Naive thymus-derived CD4-positive, alpha-beta T cell (primary cell): ENCODE measurements at places on chromosomes 12 and 14.

DNA sequence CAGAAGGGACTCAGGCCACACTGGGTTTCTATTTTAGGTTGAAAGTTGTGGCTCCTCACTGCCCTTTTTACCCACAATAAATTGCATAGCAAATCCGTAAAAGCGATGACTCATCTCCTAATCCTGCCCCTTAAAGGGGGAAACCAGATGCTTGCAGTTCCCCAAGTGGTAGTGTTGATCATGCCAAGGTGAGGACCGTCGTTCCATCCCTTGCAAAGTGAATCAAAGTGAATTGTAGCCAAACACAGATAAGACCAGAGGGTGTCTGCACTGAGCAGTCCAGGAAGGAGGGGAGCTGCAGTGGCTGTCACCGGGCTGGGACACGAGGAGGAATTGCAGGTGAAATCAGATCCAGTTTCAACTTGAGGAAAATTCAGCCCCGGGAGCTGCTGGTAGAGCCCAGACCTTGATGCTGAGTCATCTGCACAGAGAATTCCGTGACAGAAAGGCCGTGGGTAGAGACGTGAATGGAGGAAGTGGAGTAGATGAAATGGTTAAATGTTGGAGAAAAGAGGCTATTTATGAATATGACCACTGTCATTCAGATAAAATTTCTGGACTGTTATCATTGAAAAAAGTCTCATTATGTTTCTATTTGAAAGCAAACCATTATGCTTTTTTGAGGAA is 44.2 kb upstream of the MMP17 start:
- H3K27me3 ChIP-seq = no peaks in the 10 kb centered on the region
- H3K4me3 ChIP-seq = no peak overlapping the region
- H3K36me3 ChIP-seq = peaks cover 2% of the 10 kb centered on the region
- no peak for DNase-seq

DNA sequence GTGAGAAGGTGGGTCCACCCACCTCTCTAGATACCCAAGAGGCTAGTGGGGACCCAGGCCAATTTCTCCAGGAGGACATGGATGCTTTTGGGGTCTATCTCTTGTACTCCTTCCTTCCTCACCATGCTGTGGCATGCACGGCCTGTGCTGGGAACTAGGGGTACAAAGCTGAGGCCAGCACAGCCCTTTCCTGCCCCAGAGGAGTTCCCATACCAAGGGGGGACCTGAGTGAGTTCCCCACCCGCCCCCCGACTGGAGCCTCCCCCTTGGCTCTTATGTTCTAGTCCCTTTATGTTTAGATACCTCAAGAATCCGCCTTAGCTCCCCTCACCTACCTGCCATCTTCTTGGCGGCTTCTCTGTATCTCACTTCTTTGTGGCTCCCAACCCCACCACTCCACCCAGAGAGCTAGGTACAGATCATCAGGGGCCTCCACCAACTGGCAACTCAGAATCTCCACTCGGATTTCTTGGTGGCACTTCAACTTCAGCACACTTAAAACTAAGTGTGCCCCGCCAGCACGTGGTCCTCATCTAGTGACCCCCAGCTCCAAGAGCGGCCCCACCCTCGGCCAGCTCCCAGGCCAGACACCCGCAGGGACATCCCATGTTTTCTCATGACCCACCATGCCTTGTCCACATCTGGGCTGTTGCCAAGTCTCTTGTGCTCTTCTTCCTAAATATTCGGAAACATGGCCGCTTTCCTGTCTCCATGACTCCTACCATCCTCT is 115.2 kb upstream of the RTL1 start:
- H3K4me3 ChIP-seq = no peak overlapping the region
- H3K4me1 ChIP-seq = no peaks in the 10 kb centered on the region
- DNase-seq = no peak

DNA sequence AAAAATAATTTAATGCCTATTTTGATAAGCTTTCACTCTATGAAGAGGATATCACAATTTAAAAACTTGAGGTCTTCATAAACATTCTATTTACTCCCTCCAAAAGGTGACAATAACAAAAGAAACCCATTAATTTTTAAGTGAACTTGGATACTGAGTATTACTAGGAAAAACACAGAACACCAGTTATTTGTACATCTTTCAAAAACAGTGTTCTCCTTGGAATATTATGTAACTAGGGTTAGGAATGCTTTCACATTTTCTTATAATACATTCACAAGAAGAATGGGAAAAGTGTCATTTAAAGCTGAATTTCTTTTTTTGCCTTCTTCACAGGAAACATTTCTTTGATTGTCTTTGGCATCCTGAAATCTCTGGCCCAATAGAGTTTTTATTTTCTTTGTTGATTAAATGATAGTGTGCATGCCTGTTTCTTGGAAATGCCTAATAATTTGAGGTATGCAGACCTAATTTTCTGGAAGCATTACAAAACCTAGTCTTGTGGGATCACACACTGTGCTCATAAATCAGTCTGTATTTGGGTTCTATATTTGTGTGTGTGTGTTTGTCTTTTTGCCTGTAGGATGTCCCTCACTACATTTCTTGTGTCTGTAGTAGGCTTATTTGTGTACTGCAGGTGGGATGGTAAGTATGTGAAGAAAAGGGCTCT is 76.5 kb downstream of the WNK1 start:
- no peaks in the 10 kb centered on the region for H3K27me3 ChIP-seq
- H3K4me3 ChIP-seq = no peak overlapping the region

DNA sequence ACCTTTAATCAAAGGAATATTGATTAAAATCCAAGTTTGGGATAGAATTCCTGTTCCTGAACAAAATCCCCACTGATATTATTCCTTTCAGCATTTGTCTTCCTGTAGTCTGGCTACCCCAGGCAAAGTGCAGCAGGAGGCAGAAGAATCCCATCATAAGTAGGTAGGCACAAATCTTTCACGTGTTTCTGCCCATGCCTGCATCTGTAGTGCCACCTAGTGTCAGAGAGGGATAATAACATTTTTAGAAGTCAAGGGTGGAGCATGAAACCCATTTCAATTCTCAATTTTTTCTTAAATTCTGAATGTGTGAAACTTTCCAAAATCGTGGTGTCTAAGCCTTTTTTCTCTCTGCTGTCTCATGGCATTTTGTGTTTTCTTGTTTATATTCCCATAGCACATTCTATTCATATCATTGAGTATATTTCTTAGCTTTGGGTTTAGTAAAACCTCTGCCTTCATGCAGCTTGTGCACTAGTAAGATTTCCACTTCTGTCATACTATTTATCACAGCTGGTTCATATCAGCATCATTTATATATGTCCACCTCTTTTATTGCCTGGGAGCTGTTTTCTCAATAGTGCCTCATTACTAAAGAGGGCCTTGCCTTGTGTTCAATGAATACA is 47.8 kb upstream of the RERG start:
- no peaks in the 10 kb centered on the region for H3K27me3 ChIP-seq
- DNase-seq = peak; percentile 32
- H3K4me1 ChIP-seq = no peaks in the 10 kb centered on the region

DNA sequence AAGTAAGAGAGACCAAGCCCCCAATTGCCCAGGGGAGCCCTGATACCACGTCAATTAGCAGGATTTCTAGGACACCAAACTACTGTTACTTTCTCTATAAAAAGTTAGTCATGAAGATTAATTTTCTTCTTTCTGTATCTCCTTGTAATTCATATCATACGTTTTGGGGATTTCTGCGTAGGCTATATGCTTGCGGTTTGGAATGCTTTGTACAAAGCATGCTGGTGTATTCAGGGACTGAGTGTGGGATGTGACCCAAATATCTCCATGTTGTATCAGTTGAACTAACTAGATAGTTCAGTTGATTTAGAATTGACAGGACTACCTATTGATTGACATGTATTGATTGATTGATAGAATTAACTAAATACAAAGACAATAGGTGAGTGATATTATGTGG is 7.7 kb downstream of the GPR33 start:
- DNase-seq = no peak
- H3K4me3 ChIP-seq = no peak overlapping the region
- no peaks in the 10 kb centered on the region for H3K27me3 ChIP-seq
- H3K27ac ChIP-seq = no peak overlapping the region
- no peaks in the 10 kb centered on the region for H3K36me3 ChIP-seq

DNA sequence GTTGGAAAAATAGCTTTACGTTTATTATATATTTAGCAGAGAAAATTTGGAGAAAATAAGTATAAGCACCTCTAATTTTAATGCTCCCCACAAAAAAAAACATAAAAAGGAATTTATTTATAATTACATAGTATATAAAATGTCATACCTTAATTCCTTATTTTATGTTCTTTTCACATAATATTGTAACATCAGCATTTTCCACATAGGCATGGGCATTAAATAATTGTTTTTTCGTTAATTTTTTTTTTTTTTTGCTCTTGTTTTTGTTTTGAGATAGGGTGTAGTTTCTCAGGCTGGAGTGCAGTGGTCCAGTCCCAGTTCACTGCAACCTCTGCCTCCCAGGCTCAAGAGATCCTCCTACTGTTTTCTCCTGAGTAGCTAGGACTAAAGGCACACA is 329.8 kb upstream of the FOXG1 start:
- no peaks in the 10 kb centered on the region for H3K36me3 ChIP-seq
- no peak overlapping the region for H3K4me3 ChIP-seq
- no peaks in the 10 kb centered on the region for H3K27me3 ChIP-seq

DNA sequence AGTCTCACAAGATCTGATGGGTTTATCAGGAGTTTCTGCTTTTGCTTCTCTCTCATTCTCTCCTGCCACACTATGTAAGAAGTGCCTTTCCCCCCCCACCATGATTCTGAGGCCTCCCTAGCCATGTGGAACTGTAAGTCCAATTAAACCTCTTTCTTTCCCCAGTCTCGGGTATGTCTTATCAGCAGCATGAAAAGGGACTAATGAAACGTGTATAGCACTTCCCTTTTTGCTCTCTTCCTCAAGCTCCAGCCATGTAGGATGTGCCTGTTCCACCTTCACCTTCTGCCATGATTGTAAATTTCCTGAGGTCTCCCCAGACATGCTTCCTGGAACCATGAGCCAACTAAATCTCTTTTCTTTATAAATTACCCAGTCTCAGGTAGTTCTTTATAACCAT is 7.0 kb upstream of the CRACR2A start:
- no peak overlapping the region for H3K4me3 ChIP-seq
- H3K36me3 ChIP-seq = peaks cover 4% of the 10 kb centered on the region
- no peak overlapping the region for H3K27ac ChIP-seq
- H3K27me3 ChIP-seq = no peaks in the 10 kb centered on the region

GRCh38 chr12:107511292-107511691 is 174.3 kb upstream of the PWP1 start:
- H3K4me1 ChIP-seq = no peaks in the 10 kb centered on the region
- H3K27ac ChIP-seq = no peak overlapping the region
- no peaks in the 10 kb centered on the region for H3K27me3 ChIP-seq
- no peak for DNase-seq

- no peaks in the 10 kb centered on the region for H3K27me3 ChIP-seq
- no peaks in the 10 kb centered on the region for H3K36me3 ChIP-seq
- H3K4me3 ChIP-seq = no peak overlapping the region
- H3K27ac ChIP-seq = no peak overlapping the region
- no peaks in the 10 kb centered on the region for H3K4me1 ChIP-seq
- DNase-seq = no peak
Observed at GRCh38 chr12:85814741-85815140, 21.5 kb downstream of the RASSF9 start.

DNA sequence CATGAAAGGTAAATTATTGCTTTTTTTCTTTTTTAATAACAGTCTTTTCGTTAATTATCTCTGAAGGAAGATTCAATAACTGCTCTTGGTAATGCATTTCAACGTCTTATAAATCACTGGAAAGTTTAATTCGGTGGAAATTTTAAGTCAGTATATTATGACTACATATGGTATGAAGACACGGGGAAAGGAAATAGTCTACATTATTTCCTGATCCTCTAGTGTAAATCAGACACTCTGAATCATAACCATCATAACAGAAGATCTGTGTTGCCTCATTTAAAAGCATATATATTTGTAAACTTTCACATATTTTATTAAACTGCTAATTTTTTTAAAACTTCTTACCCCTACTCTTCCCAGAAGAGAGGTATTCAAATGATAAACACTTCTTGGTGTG is 53.7 kb downstream of the EFCAB11 start:
- H3K27ac ChIP-seq = no peak overlapping the region
- H3K4me3 ChIP-seq = no peak overlapping the region
- H3K27me3 ChIP-seq = no peaks in the 10 kb centered on the region
- H3K4me1 ChIP-seq = no peaks in the 10 kb centered on the region
- H3K36me3 ChIP-seq = no peaks in the 10 kb centered on the region
- DNase-seq = no peak

DNA sequence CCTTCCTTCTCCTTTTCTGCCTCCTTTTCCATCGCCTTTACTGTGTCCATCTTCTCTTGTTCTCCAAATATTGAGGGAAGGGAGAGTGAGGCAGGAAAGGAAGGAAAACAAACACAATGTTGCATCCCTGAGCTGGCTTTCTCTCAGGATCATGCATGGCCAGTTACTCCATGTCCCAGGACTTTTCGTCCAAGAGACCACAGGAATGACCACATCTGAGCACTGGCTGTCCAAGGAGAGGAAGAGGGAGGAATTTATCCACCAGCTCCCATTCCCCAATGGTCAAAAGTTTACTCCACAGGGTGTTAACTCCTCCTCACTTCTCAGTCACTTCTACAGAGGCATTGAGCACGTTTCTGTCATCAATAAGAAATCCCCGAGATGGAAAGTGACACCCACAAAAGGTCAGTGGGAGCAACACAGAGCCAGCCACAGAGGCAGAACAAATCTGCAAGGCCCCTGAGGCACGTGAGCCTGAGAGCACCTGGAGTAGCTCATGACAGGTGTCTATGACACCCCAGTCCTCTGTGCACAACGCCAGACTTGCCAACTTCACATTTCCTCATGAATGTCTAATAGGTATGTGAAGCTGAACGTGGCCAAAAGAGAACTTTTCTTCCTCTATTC is 177.3 kb upstream of the NUDT4 start:
- H3K4me1 ChIP-seq = no peaks in the 10 kb centered on the region
- DNase-seq = no peak
- no peak overlapping the region for H3K27ac ChIP-seq
- H3K27me3 ChIP-seq = no peaks in the 10 kb centered on the region

GRCh38 chr12:51082561-51083125 is 753 bp downstream of the CSRNP2 start:
- peaks cover 7% of the 10 kb centered on the region for H3K4me1 ChIP-seq
- peak; percentile 40 for DNase-seq
- no peaks in the 10 kb centered on the region for H3K36me3 ChIP-seq
- no peaks in the 10 kb centered on the region for H3K27me3 ChIP-seq

DNA sequence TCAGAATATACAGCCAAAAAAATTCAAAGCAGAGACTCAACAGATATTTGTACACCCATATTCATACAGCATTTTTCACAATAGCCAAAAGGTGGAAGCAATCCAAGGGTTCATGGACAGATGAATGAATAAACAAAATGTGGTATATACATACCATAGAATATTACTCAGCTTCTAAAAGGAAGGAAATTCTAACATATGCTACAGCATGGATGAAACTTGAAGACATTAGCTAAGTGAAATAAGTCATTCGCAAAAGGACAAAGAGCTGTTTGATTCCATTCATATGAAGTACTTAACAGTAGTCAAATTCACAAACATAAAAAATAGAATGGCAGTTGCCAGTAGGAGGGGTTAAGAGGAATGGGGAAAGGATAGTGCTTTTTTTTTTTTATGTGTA is 91.8 kb upstream of the ARID2 start:
- H3K4me1 ChIP-seq = no peaks in the 10 kb centered on the region
- no peaks in the 10 kb centered on the region for H3K36me3 ChIP-seq

- H3K27ac ChIP-seq = no peak overlapping the region
- H3K4me3 ChIP-seq = no peak overlapping the region
- H3K36me3 ChIP-seq = no peaks in the 10 kb centered on the region
- no peaks in the 10 kb centered on the region for H3K4me1 ChIP-seq
- H3K27me3 ChIP-seq = no peaks in the 10 kb centered on the region
- DNase-seq = no peak
Observed at GRCh38 chr12:125161712-125162022, 96.4 kb downstream of the AACS start.

GRCh38 chr12:28014196-28014595 is 41.7 kb upstream of the PTHLH start:
- no peaks in the 10 kb centered on the region for H3K4me1 ChIP-seq
- no peak overlapping the region for H3K27ac ChIP-seq
- H3K4me3 ChIP-seq = no peak overlapping the region
